ENCODE measurements at places on chromosomes 2 and 18.
A peak's percentile ranks its signal among the peaks of the same experiment; 100 is the strongest.

GRCh38 chr2:43743706-43744105, 30.1 kb upstream of the DYNC2LI1 start:
- no peak for DNase-seq

GRCh38 chr2:57434972-57435371, 611.6 kb upstream of the VRK2 start:
- DNase-seq = no peak

GRCh38 chr2:9230881-9231280, 24.3 kb downstream of the ASAP2 start:
- peak; percentile 77 for DNase-seq

GRCh38 chr2:160989778-160990177, 170.4 kb upstream of the TANK start:
- DNase-seq = no peak

DNA sequence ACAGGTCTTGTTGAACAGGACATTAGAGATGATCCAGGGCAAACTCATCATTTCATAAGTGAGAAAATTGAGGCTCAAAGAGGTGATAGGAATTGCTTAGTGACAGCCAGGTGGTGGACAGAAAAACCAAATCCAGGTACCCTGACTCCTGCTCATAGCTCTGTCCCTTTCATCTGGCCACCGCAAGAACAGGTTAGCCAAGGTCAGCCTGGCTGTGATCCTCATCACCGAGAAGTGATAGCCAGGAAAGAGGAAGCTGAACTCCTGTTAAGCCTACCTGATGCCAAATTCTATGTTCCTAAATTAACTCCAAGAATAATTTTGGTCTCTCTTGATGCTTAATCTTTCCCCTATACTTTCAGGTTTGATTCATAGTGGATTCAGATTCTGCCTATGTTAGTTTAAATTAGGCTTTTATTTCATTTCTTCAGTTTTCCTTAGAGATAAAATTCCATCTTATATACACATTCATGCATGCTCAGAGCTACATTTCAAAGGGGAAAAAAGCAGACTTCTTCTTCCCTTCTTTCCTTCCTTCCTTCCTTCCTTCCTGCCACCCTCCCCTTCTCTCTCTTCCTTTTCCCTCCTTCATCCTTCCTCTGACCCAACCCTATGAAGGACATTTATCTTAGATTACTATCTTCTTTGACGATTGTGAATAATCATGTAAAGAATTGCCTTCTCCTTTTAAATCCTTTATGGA, 17.3 kb upstream of the CRIM1 start:
- no peak for DNase-seq

GRCh38 chr2:150247481-150247880, 240.0 kb downstream of the RND3 start:
- DNase-seq = no peak

- no peak for DNase-seq
Measured at GRCh38 chr2:127419448-127420038, 1.3 kb downstream of the PROC start.

DNA sequence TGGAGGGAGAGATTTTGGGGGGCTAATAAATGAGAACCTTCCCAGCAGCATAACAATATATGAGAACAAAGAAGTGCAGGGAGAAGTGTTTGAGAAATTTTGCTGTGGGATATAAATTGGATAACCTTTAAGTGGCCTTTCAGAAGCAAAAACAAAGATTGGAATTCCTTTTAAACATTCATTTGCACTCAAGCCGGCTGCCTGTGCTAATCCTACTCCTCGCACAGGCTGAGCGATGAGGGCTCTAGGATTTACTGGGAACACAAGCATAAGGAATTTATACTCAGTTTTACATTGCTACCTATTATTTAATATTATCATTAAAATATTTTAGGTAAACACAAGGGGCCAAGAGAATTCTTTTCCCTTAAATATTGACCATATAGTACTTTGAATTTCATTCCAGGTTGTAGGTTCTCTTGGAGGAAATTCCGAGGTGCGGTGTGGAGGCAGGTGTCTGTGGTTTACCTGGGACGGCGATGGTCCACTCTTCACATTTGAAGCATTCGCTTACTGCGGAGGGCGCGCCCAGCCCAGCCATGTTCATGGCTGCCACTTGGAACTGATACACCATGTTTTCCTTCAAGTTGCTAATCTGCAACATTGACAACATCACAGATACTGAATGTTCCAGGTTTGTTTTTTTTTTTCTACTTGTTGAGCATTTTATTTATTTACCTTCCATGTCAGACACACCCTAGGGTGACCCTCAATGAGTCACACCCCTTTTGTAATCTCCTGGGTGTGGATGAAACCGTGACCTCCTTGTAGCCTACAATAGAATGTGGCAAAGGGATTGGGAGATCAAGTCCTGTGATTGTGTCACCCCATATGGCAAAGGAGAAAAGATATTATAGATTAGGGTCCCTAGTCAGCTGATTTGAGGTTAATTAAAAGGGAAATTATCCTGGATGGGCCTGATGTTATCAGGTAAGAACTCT, 100.1 kb downstream of the MYOM1 start:
- DNase-seq = no peak

GRCh38 chr2:104412384-104412783, 441.5 kb upstream of the POU3F3 start:
- peak; percentile 1 for DNase-seq

- DNase-seq = no peak
Measured at GRCh38 chr18:43777636-43778304, 500.5 kb upstream of the SYT4 start.

DNA sequence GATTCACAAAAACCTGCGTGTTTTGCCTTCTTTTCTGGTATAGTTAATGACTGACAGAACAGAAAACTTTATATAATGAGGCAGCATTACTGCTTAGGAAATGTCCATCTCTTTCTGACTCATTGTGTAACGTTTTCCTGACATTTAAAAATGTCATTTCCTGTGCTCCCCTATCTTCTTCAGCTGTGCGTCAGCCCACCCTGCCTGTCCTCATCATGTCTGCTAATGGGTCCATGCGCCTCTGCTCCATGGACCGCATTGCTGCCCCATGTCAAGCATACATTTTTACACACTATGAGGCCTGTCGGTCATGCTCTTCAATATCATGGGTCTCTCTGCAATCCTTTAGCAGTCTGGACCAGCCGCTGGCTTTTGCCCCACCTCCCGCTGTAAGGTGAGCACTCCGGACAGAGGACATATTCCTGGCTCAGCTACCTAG, 234.3 kb downstream of the CDCA7 start:
- DNase-seq = no peak

- DNase-seq = no peak
Measured at GRCh38 chr2:49241991-49242390, 87.7 kb upstream of the FSHR start.

GRCh38 chr2:37232131-37232933, 874 bp downstream of the NDUFAF7 start:
- no peak for DNase-seq

GRCh38 chr18:9226463-9226862, 89.9 kb downstream of the ANKRD12 start:
- no peak for DNase-seq

DNA sequence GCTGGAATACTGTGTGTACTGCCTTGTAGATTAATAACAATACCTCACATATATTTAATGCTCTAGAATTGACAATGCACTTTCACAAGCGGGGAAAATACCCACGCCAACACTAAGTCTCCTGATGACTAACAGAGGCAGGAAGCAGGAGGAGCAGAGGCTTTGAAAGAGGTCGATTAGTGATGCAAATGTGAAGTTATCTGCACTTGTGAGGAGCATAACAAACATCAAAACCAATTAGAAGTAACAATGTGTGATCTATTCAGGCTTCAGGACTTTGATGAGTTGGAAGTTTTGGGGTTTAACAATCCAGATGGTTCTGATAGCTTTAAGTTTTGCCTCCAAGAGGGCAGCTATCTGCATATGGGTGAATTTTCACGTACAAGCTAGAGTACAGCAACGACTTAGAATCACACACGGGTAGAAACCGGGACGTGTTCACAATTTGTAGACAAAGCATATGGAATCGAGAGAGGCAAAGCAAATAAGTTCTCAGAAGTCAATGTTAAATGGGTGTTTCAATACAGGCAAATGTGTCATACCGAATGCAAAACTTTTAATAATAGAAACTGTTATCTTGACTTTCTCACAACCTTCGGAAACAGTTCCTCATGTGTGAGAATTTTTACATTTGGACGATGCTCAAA, 114.5 kb downstream of the METTL8 start:
- DNase-seq = peak; percentile 10

DNA sequence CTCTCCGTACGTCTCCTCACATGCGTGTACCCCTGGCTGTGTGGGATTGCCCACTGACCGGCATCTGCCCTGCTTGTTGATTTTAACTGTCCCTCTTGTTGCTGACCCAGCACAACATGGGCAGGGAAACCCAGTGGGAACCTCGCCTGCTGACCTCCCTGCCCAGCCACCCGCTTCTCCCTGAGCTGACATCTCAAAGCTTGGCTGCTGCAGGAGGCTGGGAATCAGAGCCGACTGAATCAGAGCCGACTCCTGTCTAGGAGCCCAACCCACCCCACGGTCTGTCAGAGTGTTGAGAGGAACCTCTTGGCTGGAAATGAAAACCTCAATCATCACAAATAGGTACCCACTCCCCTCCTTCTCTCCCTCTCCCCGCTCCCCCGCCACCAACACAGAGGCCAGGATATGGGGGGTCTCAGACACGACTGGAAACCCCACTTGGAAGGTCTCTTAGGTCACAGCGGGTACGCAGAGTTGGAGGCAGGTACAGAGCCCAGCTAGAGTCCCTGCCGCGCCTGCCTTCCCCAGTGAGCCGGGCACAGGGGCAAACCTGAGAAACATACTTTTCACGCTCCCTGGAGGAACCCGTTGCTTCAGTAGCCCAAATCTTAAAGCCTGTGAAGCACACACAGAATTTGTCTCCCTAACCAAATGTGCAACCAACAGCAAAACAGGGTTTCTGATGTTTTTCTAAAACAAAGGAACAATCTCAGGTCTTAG, 784 bp downstream of the EDAR start:
- no peak for DNase-seq

DNA sequence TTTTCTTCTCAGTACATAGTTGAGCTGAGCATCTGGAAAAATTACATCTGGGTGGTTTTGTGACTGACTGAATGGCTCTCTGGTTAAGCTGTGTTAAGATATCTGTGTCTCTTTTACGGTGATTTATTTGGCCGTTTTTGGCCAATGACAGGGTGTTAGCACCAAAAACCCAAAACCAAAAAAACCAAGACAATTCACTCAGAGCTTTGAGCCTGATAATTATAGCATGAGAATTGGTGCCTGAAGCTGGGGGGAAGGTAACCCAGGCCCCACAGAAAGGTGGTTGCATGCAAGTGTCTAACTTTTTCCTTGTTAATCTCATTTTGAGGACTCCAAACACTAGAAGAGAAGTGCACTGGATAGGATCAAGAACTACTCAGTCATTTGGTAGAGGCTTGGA, 4.5 kb downstream of the CD28 start:
- DNase-seq = no peak

- DNase-seq = no peak
Measured at GRCh38 chr2:62176801-62177200, 19.1 kb upstream of the B3GNT2 start.

DNA sequence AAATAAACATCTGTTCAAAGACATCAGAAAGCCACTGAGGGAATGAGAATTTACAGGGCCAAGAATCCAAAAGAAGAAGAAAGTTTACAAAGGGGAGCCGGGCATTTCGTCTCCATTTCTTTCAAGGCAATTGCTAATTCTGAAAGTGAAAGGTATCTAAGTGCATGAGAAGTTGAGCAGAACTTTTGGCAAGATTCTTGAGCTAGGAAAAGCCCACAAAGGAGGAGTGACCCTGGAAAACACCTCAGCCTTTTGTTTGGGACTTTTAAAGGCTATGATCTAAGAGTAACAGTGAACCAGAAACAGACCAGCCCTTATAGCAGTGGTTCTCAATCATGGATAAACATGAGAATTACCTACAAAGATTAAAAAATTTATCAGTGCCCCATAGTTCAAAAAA, 87.4 kb downstream of the MDH1 start:
- DNase-seq = no peak

DNA sequence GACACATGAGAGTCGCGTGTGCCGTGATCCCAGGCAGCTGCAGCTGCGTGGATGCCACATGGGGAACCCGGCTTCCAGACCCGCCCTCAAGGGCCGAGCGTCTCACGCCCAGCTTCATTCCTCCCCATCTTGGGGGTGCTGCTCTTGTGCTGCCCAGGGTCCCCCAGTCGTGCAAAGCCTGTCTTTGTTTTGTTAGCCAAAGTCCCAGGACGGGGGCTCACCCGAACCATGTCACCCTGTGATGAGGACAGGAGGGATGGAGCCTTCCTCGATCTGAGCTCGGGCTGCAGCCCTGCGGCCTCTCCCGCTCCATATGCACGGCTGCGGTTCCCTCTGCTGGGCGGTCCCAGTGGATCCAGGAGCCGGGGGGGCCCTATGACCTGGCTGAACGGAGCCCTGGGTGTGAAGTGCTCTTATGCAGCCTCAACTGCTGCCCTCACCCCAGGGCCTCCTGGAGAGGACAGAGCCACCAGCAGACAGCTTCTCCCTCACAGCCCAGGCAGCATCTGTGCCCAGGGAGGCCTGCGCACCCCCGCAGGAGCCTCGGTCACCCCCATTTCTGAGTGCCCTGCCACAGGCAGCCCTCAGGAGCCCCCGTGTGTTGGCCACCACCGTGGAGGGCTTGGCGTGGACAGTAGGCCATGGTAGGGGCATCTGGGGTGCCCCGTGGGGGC, 99.0 kb upstream of the CTDP1 start:
- DNase-seq = no peak

- no peak for DNase-seq
Measured at GRCh38 chr2:157691131-157691530, 62.5 kb upstream of the ACVR1C start.

- no peak for DNase-seq
Measured at GRCh38 chr18:52888014-52888413, 548.0 kb downstream of the DCC start.

DNA sequence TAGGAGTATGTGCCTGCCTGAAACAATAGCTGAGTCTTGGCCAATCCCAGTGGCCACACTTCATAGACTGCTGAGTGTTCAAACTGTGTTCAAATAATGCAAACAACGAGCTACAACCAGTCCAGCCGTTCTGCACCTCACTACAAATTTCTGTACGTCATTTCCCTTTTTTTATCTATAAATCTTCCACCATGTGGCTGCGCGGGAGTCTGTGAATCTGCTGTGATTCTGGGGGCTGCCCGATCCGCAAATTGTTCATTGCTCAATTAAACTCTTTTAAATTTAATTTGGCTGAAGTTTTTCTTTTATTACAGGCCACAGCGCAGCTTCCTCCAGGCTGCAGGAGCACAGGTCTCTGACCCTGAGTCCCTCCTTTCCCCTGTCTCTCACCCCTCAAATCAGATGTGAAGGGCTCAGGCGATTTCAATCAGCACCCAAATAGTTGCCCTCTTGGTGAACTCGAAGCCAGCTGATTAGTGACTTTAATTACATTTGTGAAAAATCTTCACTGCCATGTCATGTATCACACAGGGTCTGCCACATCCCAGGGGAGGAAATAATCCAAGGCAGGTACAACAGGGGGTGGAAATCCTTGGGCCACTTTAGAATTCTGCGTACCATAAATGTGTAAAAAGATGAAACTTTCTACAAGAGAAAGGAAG, 145.6 kb downstream of the NDUFA10 start:
- DNase-seq = no peak
